BJ (cell line): ENCODE measurements at places on chromosomes 1 and 21.

GRCh38 chr21:33368576-33368975 is 34.6 kb upstream of the IFNGR2 start:
- DNase-seq: no peak

DNA sequence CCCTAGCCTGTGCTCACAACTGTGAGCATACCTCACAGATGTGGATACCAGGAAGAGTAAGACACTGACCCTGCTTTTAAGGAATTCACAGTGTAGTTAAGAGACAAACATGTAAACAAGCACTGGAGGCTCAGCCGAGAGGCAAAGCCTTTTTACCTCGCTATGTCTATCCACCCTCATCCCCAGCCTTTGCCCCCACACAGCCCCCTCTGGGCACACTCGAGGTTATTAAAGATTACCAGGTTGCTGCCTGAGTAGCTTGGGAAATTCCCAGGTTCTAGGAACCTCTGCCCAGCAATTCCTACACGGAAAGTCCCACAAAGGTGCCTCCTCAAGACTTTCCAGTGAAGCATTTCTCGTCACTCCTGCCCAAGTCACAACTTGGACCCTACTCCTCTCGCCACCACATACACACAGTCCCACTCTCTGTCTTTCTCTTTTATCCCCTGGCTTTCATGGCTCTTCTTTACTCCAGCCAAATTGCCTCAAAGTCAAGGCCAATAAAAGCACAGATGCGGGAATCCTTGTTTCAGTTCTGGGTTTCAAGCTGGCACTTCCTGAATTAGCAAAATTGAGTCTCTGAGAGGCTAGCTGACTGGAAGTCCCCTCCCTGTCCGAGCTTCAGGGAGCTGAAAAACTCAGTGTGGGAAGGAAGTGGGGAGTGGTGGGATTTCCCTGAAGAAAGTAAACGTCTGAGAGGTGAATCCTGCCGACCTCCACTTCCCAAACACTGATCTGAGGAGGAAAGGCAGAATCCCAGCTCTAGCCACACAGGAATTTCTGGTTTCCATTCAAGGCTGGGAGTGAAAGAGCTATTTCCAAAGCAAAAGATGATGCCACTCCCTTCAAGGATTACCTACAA is 7.6 kb downstream of the DENND2D start:
- no peak for DNase-seq

DNA sequence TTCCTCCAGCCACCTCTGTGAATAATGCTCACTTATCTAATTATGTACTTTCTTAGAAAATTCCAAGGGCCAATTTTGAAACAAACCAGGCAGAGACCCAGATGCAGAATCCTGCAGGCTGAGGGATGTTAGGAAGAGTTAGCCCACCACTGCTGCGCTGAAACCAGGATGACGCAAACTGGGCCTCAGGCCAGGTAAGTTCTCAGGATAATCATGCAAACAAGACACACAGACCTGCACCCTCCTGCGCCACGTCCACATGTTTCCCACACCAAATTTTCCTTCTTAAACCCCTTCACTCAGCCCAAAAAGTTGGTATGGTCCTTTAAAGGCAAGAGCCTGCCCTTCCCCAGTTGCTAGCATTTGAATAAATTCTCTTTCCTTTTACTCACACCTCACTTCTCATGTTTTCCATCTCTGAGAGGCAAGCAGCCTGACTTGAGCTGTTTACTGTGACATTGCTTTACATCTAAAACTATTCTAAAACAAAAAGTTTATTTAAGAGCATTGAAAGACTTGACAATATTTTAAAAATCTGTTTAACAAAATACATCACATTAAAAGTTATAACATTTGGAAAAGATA is 887.1 kb downstream of the LRRIQ3 start:
- no peak for DNase-seq

DNA sequence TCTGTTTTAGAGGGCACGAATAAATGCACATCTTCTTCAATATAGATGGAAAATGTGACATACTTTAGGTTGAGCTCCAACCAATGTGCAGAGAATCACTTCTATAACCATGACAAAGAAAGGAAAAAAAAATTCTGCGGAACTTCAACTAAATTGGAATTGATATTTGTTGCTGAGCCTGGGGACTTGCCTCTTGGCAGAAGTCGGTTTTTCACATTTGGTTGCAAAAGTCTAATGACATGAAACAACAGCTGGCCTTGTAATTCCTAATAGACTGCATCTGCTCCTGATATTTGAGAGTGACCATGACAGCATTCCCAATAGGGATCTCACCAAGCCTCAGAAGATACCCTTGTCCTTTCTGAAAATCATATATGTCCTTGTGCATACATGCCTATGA is 112.8 kb downstream of the PRRX1 start:
- DNase-seq: no peak

DNA sequence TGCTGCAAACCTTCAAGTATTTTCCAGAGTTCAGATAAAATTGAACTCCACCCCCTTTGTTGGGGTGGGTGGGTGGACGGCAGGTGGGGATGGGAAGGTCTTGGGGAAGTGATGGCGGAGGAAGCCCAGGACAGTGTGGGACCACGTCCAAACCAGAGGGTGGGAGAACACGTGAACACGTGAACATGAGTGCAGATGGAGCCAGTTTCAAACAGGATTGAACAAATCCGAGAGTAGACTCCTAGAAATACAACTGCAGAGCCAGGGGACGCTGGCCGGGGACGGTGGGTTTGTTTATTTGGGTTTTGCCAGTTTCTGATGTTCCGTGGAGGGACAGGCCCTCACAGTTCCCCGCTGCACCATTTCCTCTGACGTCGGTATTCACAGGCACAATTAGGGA is 2.9 kb downstream of the KRTAP10-2 start:
- no peak for DNase-seq

- DNase-seq: no peak
Measured at GRCh38 chr1:175599212-175599705, 144.1 kb downstream of the TNR start.

DNA sequence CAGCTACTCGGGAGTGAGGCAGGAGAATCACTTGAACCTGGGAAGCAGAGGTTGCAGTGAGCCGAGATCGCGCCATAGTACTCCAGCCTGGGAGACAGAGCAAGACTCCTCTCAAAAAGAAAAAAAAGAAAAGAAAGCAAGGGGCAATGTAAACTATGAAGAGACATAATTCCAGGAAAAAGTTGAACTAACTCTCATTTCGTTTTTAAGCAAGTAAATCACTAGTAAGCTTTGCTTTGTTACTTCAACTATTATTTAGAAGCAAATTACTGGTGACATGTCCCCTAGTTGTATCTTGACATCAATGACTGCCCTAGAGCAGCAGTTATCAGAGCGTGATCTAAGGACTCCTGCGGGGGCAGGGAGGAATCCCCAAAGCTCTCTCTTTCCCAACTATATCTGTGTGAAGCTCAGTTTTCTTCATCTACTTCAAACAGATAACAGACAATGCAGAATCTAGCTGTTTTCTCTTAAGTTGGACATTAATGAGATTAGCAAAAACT is 18.7 kb downstream of the CLSTN1 start:
- DNase-seq: no peak

GRCh38 chr1:29565490-29565889 is 329.2 kb downstream of the PTPRU start:
- DNase-seq: no peak

DNA sequence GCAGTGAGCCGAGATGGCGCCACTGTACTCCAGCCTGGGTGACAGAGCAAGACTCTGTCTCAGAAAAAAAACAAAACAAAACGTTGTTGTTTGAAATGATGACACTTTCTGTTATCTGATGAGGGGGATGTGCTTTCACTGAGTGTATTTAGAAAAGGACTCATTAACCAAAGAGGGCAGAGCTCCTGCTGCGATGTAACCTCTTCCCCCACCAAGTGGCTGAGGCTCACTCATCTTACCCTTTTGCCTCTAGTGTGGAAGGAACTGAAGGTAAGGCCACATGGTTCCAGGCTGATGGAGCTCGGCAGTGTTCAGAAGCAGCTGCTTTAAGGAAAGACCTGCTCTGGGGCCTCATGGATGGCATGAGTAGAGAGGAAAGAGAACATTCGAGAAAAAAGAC is 105.7 kb upstream of the RUNX1 start:
- no peak for DNase-seq
